ENCODE measurements at places on chromosomes 5 and 9.

DNA sequence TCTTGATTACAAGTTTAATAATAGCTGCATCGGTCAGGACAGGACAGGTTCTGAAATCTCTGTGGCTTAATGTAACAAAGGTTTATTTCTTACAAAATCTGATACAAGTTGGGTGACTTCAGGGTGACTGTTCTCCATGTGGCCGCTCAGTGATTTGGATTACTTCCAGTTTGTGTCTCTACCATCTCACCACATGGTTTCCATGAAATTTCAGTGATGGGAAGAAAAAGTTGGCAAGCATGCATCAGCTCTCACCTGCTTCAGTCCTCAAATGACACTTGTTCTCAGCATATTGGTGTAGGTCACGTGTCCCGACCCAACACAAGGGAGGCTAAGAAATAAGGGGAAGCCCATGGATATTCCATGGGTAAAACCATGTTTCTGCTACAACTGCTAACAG is 7.8 kb upstream of the TMEM268 start:
- no peak for DNase-seq

- DNase-seq, result no peak
Measured at GRCh38 chr5:5678909-5679308, 256.4 kb downstream of the ICE1 start.

DNA sequence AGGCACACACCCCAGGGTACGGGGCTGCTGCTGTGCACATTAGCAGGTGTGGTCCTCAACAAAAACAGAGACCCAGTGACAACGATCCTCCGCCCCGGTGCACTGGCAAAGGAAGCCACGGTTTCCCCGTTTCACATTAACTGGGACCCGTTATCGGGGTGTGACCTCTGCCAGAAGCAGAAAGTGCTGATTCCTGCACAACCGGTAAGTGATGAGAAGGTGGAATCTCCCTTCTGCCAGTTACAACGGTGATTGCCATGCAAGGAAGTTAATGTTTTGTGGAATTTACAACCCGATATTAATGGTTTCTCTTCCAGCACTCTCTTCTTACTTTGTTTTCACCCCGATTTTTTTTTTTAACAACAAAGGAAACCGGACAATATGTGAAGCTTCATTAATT is 294.9 kb upstream of the IRX1 start:
- no peak for DNase-seq

DNA sequence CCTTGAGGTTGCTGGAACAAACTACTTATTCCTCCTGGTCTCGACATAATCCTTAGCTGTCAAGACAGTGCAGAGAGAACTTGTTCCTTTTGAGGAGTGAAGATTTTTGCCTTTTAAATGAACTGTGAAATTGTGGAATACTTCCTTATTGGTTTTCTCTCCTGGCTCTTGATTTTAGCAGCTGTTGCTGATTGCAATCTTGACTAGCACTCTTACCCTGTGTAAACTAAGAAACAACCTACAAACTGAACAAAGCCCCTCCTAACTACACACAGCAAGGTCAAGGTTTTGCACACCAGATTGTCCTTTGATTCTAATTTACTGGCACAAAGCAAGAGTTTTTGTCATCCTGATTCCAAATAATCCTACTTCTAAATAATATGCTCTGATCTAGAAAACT is 84.0 kb upstream of the GOLGA1 start:
- no peak for DNase-seq

DNA sequence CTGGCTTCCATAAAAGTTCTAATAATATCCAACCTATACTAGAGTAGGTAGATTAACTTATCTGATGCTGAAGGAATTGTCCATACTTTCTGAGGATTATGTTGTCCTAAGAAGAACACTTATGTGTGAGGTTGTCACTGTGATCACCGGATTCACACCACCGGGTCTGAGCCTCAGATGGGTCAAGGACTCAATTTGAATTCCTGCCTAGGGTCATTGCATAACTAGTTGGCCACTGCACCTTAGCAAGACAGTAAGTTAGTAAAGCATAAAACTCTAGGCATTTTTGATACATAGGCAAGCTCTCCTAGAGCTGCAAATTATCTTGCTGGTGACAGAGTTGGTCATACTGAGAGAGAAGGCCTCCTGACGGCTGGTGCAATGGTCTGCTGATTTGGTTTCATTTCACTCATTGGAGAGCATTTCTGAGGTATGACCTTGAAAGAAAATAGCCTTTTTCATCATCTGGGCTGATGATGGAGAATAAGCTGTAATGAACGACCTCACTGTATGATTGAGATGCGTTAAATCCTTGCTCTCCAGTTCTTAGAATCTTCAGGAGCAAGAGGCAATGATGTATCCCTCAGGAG is 72.0 kb upstream of the CKMT2 start:
- no peak for DNase-seq

GRCh38 chr9:34690983-34691935 is at the start of gene CCL19:
Gene CCL19, minus strand, starts transcription at chr9:34691276. Its CDS starts 137 bp downstream, at chr9:34691139.
- DNase-seq, result no peak

GRCh38 chr5:39877479-39877878 is 452.7 kb upstream of the DAB2 start:
- DNase-seq, result no peak

GRCh38 chr9:32737378-32737777 is 46.0 kb upstream of the TMEM215 start:
- no peak for DNase-seq
